NCI-H187 (cell line): ENCODE measurements at places on chromosomes 2 and 18.

DNA sequence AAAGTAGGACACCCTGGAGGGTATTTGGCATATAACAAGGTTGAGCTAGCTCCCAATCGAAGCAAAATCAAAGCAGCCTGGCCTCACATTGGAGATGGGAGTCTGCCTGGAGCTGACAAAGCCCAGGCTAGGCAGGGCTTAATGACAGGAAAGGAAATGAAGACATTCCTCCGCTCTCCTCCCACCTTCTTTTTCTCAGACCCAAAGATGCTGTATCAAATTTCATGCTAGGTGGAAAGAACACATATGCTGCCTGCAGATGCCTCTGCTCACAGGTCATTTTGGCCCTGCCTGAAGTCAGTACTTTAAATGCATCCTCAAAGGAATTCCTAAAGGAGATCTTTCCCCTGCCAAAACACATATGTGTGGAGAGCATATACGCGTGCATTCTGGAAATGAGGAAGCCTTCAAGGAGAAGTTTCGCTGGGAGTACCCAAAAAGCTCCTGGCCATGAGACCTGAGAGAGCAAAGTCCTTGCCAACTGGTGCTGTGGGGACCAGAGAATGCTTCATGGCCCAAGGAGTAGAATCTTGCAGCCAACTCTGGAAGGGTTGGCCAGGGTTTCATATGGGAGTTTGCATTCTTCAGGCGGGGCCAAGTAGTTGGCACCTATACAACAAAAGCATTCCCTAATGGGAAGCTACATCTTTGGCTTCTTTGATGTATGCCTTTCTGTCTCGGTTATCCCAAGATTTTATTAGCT lies 88.0 kb downstream of the AQP4 start:
- no peak for DNase-seq

- DNase-seq = no peak
Measured at GRCh38 chr18:35071819-35072247, 30.6 kb downstream of the MAPRE2 start.

GRCh38 chr18:51153659-51154371 lies 43.7 kb downstream of the MEX3C start:
- no peak for DNase-seq

- no peak for DNase-seq
Measured at GRCh38 chr18:27382567-27383216, 197.6 kb upstream of the CHST9 start.

DNA sequence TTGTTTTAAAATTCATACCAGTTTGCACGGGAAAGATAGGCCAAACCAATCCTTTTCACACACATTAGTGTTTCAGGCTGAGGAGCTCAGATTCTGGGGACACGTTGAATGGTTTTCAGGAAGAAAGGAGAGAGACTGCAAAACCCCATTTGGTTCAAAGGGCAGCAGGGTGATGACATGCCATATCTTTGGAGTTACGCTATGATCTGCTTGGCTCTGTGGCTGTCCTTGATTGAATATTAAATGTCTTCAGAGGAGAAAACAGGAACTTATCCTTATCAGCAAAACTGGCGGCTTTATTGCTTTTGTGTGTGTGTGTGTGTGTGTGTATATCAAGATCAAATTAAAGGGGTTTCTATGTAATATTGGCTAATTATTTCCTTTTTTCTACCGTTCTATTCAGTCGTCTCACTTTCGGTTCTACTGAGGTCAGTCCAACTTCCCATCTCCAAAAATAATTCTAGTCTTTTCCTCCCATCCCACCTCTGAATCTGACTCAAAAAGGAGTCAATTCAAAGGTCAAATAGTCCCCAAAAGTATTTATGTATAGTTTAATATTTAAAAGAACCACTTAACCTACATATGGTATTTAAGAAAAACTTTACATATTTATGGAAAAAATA lies 292.9 kb upstream of the CCDC68 start:
- DNase-seq = no peak
